ENCODE measurements at places on chromosomes 13 and 19.

DNA sequence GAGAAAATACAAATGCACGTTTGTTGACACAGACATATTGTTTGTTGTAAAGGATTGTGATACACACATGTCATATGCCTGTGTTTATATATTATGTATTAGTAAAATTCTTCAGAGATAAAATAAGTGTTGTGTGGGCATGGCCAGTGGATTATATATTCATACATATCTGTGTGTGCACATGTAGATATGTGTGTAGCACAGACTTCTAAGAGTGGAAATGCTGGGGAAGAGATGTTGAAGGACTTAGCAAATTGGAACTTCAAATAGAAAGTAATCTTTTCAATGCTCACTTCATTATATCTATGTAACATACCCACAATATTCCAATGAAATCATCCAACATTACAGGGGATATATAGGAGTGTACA is 413.2 kb downstream of the LMO7 start:
- DNase-seq, result no peak

GRCh38 chr19:9819596-9819909 is 674 bp upstream of the FBXL12 start:
- DNase-seq, result no peak

- no peak for DNase-seq
Measured at GRCh38 chr19:21383980-21384582, 12.9 kb upstream of the ZNF493 start.

GRCh38 chr19:55165952-55166529 is 372 bp downstream of the DNAAF3 start:
- DNase-seq, result peak; percentile 27

- DNase-seq, result no peak
Measured at GRCh38 chr13:64506246-64506645, 2723.9 kb downstream of the PCDH9 start.

GRCh38 chr13:100892981-100893380 is 218.4 kb upstream of the TMTC4 start:
- no peak for DNase-seq

DNA sequence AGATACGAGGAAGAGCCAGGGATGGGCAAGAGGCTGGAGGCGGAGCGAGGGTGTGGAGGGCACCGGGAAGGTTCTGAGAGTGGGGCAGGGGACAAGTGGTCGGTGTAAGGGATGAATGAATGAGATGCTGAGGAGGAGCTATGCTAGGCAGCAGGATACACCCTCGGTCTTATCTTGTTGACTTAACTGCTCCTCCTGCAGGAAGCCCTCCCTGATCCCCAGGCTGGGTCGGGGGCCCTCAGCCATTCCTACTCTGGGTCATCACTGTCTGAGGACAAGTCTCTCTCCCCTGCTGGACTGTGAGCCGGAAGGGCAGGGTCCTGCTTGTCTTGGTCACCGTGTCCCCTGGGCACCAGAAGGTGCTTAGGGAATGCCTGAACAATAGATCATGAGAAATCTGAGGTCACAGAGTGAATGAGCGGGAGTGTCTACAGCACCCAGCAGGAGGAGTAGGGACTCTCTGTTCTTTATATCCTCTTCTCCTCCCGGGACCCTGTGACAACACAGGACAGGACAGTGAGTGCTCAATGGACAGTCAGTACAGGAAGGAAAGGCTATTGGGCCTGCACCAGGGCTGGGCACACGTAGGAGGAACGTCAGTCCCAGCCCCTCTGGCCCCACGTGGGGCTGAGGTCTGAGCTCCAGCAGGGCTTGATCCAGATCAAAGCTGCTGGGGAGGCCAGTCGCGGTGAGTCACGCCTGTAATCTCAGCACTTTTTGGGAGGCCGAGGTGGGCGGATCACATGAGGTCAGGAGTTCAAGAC is 6.5 kb downstream of the NKPD1 start:
- DNase-seq, result no peak

- no peak for DNase-seq
Measured at GRCh38 chr13:110560601-110561343, 750 bp downstream of the RAB20 start.

- DNase-seq, result no peak
Measured at GRCh38 chr13:49749848-49750247, 42.6 kb downstream of the KPNA3 start.

GRCh38 chr13:113105032-113105920 is at the start of gene F7:
F7 (plus strand) TSS chr13:113105791; CDS start chr13:113105842, 51 bp downstream.
- DNase-seq, result no peak

GRCh38 chr19:39135701-39136100 is 10.1 kb downstream of the PAK4 start:
- DNase-seq, result no peak

DNA sequence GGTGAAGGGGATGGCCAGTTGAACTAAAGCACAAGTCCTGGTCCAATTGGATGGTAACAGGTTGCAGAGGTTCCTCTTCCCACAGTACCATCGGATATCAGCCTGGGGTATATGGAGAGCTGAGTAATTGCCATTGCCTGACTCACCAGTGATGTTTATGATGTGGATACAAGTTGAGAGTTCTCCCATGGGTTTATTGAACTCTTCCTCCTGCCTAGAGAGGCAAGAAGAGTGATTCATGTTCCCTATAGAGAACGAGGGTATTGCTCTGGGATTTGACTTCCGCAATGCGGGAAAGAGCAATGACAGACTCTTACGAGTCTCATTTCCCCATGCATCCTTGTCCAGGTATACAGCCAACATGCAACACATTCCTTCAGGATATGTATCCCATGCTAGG is 111.3 kb upstream of the PCDH9 start:
- no peak for DNase-seq

- no peak for DNase-seq
Measured at GRCh38 chr19:41872384-41872774, 4.7 kb upstream of the CD79A start.

DNA sequence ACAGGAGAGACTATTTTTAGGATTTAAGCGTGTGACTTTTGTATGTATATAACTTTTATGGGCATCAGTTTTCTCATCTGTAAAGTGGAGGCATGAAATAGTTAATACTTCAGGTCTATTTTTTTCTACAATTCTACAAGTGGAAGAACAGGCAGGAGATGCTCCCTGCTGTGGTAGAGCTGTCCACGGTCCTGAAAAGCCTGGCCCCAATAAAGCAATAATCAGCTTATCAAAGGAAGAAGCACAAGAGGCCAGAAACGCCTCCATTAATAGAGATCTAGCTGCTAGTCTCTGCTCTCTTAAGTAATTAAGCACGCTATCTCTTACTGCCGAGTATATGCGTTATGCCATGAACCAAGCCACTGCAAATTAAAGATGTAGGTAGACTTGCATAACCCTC is 28.0 kb upstream of the WASF3 start:
- no peak for DNase-seq

- DNase-seq, result no peak
Measured at GRCh38 chr19:1385816-1386215, 2.1 kb downstream of the NDUFS7 start.

GRCh38 chr13:50214514-50214913 is 199.3 kb downstream of the KCNRG start:
- DNase-seq, result peak; percentile 25

DNA sequence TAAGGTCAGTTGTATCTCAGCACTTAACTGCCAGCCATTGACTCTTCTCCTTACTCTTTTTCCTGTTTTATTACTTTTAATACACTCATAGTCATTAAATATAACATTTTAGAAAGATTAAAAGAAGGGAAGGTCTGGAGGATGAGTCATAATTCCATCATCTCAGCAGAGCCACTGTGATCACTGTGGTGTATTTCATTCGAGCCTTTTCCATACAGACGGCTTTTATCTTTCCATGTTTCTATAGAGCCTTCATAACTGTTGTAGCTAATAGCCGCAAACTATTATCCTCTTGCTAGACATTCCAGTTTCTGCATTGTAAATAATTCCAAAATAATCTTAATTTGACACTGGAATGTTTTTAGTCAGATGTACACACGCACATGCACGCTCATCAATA is 4.7 kb upstream of the FLT1 start:
- DNase-seq, result no peak

GRCh38 chr19:18975011-18975410 is 34.0 kb upstream of the HOMER3 start:
- DNase-seq, result no peak

DNA sequence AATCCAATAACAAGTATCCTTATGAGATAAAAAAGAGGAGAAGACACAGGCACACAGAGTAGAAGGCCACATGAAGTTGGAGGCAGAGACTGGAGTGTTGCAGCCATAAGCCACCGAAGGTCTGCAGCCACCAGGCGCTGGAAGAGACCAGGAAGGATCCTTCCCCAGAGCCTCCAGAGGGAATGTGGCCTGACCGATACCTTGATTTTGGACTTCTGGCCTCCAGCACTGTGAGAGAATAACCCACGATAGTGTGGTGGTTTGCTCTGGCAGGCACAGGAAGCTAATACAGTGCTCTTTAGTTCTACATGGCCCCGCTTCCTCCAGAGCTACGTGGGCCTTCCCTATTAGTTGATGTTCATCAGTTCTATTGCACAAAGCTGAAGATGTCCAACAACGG is 15.3 kb upstream of the SULT2A1 start:
- DNase-seq, result no peak

DNA sequence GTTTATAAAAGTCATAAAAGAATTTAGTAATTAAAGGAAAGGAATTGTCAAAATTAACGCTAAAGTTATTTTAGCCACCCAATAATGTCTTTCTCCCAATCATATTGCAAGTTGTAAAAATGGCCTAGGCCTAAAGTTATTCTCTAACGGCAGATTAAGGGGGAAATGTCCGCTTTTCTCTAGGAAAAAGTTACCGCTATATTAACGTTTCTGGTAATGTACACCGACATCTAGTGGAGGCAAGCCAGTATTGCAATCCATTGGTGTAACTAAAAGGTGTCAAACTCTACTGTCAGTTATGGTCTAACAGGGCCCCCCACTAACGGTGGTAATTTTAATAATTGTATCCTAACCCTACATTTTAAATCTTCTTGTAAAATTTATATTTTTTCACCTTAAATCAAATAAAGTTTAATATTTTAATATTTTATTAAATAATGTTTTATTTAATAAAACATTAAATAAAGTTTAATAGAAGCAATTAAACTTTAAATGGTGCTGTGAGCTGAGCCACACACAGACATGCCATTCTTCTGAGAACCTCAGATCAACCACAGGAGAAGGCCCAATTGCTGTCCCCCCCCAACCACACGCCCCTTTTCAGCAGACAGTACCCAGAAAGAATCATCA is 35.9 kb upstream of the ZSCAN5A start:
- DNase-seq, result peak; percentile 57

- DNase-seq, result no peak
Measured at GRCh38 chr13:50250401-50250800, 235.2 kb downstream of the KCNRG start.

DNA sequence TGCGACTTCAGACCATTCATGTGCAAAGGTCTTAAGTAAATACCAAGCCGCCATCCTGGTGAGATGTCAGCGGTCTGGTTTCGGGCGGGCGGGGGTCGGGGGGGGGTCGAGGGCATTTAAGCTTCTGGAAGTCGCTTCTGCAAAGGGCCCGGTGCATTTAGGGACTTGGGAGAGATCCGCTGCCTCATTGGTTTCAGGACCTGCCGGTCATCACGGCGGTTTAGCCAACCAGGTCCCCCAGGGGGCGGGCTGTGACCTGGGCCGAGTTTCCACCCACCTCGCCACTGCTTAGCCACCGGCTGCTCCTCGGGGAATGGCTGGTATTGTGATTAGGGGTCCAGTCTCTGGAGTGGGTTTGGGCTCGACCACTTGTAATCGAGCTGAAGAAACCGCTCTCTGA is 7.8 kb downstream of the ANKLE1 start:
- no peak for DNase-seq

DNA sequence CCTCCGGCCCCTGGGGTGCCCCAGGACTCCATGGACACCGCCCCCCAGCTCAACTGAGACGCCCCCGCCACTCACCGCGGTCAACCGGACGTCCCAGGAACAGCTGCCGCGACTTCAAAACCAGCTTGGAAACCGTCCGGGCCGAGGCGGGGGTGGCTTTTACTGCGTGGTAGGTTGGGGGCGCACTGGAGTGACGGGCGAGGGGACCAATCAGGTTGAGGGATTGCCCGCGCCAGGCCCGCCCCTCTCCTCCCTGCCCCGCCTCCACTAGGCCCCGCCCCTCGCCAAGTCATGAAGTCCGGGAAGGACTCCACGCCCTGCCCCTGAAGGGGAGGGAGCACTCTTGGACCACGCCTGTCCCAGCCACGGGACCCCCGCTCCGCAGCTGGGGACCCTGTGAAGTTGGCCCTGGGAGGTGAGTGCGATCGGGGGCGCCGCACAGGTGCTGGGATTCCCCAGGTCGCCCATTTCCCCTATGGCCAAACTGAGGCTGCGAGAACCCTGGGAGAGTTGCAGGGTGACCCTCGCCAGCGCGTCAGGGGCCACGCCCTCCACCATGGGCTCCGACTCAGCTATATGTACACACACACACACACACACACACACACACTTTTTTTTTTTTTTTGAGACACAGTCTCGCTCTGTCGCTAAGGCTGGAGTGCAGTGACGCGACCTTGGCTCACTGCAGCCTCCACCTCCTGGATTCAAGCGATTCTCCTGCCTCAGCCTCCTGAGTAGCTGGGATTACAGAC is at the start of gene PLIN3:
TSS of gene PLIN3 (minus strand) at position 134 of the 752 bp plus-strand sequence. CDS start 6,273 bp downstream, outside the sequence.
- DNase-seq, result peak; percentile 85

DNA sequence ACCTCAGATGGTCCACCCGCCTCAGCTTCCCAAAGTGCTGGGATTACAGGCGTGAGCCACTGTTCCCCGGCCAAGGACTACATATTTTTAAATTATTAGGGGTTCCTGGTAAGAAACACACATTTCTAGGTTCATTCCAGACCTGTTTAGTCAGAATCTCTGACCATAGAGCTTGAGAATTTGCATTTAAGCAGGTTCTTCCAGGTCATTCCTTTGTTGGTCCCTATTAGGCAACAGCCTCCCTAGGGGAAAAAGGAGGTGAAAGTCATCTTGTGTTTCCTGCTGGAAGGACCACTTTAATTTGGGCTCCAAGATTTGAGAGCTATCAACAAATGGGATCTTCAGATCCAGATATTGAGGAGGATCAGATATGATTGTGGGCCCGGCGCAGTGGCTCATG is 16.3 kb downstream of the S1PR2 start:
- DNase-seq, result no peak

GRCh38 chr13:22120646-22121045 is 449.8 kb downstream of the FGF9 start:
- DNase-seq, result no peak

DNA sequence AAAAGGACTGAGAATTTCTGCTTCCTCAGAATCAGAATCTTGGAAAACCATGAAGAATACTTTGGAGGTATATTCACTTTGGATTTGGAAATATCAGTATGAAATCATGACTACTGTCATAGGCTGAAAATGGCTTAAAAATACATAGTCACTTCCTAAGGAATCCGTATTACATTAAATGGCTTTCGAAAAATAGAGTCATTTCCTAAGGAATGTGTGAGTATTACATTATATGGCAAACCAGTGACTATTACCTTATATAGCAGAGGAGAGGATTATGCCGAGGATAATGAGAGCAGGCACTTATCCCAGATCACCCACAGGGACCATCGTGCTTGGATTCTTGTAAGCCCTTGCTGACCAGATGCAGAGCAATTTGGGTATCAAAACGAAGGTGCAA is 1471.8 kb downstream of the EFNB2 start:
- no peak for DNase-seq

Data from CD4-positive, alpha-beta T cell treated with Interleukin-4 for 4 hours (primary cell).